Stimulated activated CD8-positive, alpha-beta memory T cell treated with anti-CD3 and anti-CD28 coated beads, Interleukin-4, amount 100 ng/mL, for 1 hour (primary cell): ENCODE measurements at places on chromosomes 7 and 10.

DNA sequence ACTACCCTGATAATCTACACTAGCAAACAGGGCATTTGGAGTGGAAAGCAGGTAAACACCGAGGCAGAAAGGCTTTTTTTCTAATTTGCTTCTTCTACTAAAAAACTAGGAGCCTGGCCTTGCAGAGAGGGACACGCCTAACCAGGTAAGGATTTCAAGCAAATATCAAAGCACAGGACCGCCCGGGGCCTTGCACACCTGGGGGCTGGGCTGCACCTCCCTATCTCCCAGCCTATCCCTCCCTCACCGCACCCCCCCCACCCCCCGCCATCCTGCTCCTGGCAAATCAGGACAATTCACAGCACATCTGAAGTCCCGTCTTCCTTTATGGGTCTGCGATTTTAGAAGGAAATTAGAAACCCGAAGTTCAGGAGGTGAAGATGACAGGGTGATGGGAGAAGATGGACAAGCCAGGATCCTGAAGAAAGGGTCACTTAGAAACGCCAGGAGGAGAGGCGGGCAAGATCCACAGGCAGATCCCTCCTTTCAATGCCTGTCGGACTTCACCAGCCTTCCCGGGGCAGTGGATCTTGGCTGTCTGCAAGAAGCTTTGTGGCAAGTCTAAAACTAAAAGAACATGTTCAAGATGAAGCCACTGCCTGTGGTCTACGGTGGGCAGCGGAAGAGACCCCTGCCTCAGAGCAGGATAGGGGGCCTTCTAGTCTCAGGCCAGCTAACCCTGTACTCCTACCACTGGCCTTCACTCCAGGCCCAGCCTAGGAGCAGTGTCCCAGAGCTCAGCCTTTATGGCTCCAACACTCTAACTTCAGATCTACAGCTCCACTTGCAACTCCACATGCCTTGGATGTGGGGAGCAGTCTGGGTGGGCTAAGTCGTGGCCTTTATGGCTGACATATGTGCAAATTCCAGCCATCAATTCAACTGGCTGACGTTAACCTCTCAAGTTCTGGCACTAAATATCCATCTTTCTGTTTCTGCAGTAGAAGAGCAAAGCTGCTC lies 43.9 kb downstream of the TNS3 start:
- no peak for DNase-seq

DNA sequence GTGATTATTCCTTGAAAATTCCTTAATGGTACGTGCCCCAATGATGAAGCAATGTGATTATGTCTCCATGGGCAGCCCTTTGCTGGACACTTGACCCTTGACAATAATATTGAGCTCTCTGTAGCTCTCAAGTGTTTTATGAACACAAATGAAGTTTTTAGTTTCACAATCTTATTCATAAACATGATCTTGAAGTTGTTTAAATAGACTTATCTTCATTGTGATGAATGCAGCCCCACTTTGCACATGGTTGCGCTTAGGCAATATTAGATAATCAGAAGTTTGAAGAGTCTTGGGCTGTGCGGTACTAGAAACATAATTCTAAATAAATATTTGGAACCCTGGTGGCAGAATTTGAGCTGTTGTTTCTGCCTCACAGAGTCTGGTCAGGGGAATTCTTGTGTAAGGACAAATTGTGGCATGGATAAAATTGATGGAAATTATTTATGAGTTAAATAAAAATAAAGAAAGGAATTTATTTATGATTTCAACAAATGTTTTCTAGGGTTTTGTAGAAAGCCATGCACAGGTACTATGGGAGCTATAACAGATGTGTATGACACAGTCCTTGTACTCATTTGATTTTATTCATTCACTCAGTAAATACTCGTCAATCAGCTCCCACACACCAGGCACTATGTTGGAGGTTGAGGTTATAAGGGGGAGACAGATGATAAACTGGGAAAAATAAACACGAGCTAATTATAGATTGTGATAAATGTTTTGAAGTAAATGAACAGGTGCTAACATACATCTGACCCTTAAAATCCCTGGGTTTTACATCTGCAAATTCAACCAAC lies 217.9 kb downstream of the GALNT17 start:
- DNase-seq: no peak

GRCh38 chr7:82615527-82615926 lies 171.9 kb upstream of the CACNA2D1 start:
- DNase-seq: no peak

- DNase-seq: no peak
Observed at GRCh38 chr10:117137031-117137910, 799 bp downstream of the VAX1 start.

DNA sequence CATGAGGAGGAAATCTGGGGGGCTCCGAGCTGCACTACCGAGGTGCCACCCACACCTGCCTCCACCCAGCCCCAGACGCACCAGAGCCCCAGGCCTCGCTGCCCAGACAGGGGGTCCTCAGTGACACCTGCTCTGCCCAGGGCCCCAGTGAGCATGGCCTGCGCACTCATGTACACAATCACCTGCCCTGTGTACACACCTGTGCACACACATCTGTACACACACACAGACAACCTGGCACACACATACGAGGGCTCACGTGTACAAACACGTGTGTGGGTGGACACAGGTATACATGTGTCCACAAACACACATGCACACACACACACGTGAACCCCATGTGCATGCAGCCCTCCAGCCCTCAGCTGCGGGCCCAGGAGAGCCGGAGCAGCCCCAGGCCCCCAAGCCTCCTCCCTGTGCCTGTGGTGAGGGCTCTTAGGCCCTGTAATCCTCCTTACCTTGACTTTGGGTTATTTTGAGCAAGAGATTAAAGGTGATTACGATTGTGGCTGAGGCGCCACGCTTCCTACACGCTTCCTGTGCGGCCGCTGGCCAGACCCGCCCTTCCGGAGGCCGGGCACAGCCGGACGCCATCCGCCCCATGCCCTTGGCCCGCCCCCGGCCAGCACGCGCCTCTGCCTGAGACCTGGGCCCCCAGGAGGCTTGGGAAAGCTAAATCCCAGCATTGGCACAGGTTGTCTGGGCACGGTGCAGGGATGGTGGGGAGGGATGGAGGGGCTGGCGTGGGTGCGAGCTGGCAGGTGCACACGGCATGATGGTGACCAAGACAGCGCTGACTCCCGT lies 71.9 kb downstream of the ELFN1 start:
- DNase-seq: no peak

- no peak for DNase-seq
Observed at GRCh38 chr7:96637522-96637921, 72.1 kb downstream of the SEM1 start.

- no peak for DNase-seq
Observed at GRCh38 chr10:124568848-124569622, 107.4 kb downstream of the LHPP start.

GRCh38 chr10:120456143-120456625 lies 843 bp upstream of the PLPP4 start:
- DNase-seq: no peak

DNA sequence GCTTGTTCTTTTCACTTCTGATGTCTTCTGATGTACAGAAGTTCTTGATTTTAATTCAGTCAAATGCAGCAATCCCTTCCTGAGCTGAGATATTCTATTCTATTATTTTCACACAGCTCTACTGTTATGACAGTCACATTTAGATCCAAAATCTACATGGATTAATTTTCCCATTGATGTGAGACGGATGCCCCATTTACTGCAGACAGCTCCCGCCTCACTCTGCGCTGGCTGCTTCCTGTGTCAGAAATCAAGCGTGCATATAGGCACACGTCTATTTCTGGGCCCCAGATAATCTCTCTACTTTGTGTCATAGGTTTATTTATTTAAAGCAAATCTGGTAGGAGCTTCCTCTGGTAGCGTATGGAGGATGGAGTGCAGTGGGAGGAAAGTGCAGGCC lies 6.7 kb downstream of the BNIP3 start:
- DNase-seq: no peak

GRCh38 chr10:73076360-73077183 lies 20.1 kb downstream of the P4HA1 start:
- DNase-seq: no peak

DNA sequence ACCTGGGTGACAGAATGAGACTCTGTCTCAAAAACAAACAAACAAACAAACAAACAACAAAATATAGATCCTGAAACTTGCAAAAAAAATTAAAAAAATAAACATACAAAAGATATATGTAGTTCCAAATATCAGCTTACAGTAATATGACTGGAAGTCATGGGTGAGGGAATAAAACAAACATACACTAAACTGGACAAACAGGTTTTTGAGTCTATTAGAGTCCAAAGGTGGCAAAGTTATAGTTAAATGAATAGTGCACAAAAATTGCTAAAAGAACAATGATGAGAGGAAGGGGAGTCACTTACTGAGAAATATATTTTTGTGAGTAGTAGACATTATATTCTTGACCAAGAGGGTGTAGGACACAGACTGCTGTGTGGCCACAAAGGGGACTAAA lies 16.7 kb upstream of the RSBN1L start:
- DNase-seq: no peak

GRCh38 chr10:14384915-14385314 lies 54.2 kb upstream of the FRMD4A start:
- DNase-seq: no peak

GRCh38 chr7:21651697-21652096 lies 108.9 kb downstream of the DNAH11 start:
- DNase-seq: no peak

GRCh38 chr10:87659571-87660483 lies at the start of gene PAPSS2:
Gene PAPSS2, plus strand, starts transcription at chr10:87659878. Its CDS starts 104 bp downstream, at chr10:87659982.
- no peak for DNase-seq

DNA sequence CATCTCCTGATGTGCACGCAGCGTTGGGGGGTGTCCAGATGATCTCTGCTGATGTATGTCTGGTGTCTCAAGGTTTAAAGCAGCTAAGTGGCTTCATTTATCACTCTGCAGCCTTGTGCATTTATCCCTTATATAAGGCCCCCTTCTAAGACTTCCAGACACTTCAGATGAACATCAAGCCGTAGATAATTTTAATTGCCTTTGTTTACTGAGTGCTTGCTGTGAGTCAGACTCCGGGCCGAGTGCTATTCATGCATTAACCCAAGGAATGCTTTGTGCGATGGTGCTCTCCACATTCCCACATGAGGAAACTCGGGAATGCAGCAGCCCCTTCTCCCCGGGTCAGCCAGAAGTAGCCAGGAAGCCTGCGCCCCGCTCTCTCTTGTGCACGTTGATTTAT lies 328.6 kb upstream of the COBL start:
- no peak for DNase-seq

- no peak for DNase-seq
Observed at GRCh38 chr7:10128748-10129147, 844.9 kb upstream of the PHF14 start.

DNA sequence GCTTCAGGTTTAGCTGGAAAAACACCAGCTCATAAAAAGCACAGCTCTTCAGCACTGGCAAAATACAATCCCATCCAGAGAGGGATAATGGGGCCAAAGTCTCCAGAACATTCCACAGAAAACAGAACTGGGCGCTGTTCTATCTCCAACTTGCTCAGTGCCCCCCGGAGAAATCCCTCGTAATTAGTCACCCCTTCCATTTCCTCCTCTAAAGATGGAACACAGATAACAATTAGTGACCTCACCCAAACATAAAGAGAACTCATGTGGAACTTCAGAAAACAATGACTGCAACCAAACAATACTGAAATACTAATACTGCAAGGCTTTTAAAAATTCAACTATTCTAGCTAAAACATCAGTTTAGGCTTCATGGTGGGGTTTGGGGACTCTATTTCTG lies 46.3 kb downstream of the KIAA1549 start:
- no peak for DNase-seq

DNA sequence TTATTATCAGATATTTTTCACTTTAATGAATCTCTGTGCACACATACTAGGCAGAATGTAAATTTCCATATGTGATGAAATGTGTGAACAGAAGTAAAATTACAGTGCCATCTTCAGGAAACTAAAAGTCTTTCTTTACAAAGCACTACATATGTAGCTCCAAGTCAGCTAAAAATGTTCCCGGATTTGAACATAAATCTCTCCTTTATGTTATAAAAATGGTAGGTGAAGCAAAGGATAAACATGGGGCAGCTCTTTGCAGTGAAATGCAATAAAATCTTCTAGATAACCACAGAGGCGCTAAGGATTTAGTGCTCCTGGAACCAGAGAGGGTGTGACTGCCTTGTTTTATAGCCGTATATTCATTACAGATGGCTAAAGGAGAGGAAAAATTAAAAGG lies 104.9 kb upstream of the C7orf33 start:
- no peak for DNase-seq

DNA sequence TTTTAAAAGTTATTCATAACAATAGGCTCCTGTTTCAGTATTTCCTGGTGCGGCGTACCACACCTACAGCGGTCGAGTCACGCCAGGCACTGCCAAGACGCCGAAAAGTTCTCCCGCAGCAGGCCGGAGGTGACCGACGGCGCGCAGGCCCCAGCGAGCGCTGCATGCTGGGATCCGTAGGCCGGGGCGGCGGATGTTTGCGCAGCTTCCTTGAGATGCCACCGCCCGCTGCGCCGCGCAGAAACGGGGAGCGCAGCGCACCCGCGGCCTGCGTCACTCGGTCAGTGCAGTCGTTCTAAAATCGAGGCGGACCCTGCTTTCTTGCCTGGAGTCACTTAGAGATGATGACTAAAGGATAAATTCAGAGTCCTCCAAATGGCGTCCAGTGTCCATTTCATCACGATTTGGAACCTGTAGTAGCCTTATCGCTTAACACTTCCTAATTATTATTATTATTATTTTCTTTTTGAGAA lies 1.3 kb upstream of the KIF11 start:
- peak; percentile 82 for DNase-seq

DNA sequence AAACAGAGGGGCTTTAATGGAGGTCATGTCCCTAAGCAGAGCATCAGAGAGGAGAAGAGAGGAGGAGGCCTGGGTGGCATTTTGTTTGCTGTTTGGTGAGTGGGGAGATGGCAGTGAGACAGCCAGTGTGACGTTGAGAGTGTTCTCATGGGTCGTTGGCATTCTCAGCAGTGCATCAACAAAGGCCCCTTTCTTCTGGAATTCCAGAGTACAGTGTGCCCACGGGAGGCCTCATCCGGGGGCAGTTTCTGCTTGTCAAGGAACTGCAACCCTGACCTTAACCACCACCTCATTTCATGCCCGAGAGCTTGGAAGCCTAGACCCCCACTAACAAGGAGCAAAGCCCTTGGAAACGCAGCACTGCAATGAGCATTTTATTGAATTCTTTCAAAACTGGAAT lies 92.9 kb downstream of the CELF2 start:
- DNase-seq: no peak

DNA sequence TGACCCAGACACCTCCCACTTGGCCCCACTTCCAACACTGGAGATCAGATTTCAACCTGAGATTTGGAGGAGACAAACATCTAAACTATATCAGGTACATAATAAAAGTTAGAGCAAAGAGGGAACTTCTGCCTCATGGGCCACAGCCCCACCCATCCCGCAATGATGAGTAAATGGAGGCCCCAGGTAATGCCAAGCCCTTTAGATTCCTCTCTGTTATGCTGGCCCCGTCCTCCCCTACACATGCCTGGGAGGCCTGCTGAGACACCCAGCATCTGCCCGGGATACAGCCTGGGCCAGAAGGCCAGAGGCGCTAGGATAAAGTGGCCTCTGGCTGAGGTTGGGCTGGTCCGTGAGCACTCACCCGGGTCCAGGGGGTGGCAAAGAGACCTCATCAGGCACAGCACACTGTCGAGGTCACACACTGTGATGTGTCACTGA lies 185.5 kb upstream of the SH2B2 start:
- DNase-seq: no peak
